Fibroblast of skin of scalp (primary cell): ENCODE measurements at places on chromosomes 7 and 10.

- DNase-seq: no peak
Measured at GRCh38 chr10:4176500-4177281, 391.7 kb upstream of the KLF6 start.

GRCh38 chr7:7709291-7709690 is 9.1 kb downstream of the RPA3 start:
- DNase-seq: no peak

DNA sequence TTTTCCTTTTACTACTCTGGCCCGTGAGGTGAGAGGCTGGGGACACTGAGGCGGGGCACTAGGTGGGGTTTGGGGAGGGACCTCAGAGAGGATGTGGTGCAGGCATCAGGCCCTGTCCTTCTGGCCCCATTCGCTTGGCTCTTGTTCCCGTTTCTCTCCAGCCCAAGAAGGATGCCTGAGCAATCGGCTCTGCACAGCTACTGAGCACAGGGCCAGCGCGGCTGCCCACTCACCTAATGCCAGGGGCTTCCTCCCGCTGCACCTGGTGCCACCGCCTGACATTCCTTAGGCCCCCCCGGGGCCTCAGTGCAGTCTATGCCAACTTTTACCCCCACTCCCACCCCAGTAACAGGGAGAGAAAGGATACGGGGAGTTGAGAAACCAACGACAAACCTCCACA is 12.5 kb downstream of the EMX2 start:
- DNase-seq: no peak

GRCh38 chr7:40571796-40572195 is 437.0 kb downstream of the SUGCT start:
- DNase-seq: peak; percentile 94

GRCh38 chr7:150923196-150923595 is 54.9 kb downstream of the KCNH2 start:
- DNase-seq: no peak

DNA sequence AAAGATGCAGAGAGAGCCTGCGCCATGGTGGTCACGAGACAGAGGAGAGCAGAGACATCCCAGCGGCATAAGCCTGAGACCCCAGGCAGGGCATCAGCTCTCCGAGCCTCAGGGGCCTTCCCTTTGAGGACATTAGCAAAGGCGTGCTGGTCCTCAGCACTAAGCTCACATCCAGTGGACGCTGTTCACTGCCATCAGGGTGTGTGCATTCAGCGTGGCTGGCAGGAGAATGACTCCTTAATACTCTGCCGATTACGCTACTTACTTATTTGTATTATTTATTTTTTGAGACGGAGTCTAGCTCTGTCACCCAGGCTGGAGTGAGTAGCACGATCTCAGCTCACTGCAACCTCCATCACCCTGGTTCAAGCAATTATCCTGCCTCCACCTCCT is 290.2 kb downstream of the KLF6 start:
- no peak for DNase-seq

- DNase-seq: no peak
Measured at GRCh38 chr10:80474941-80475340, 20.8 kb downstream of the TSPAN14 start.

DNA sequence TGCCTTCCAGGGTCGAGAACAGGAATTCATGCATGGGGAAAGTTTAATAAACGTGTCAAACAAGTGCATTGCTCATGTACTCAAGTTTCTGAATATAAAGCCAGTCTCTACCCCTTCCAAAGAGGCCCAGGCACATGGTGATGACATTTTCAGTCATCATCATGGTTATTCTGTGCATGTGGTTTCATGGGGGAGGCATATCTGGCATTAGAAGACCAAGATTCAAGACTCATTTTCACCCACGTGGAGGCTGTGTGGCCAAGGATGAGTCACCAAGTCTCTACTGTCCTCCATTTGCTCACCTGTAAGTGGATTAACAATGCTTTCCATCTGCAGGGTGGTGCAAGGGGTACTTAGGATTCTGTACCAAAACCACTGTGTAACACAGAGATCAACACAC is 34.0 kb upstream of the CNPY1 start:
- DNase-seq: no peak

DNA sequence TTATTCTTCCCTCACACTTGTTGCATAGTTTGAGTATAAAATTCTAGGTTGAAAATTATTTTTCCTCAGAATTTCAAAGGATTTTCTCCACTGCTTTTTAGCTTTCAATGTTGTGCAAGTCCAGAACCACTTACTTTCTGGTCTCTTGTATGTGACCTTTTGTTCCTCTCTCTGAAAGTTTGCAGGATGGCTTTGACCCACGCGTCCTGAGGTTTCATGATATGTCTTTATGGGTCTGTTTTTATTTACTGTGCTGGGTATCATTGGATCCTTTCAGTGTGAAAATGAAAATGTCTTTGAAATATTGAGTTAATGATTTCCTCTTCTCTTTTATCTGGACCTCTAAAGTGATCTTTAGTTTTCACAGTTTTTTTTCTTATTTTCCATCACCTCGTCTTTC is 38.5 kb downstream of the C1GALT1 start:
- no peak for DNase-seq

DNA sequence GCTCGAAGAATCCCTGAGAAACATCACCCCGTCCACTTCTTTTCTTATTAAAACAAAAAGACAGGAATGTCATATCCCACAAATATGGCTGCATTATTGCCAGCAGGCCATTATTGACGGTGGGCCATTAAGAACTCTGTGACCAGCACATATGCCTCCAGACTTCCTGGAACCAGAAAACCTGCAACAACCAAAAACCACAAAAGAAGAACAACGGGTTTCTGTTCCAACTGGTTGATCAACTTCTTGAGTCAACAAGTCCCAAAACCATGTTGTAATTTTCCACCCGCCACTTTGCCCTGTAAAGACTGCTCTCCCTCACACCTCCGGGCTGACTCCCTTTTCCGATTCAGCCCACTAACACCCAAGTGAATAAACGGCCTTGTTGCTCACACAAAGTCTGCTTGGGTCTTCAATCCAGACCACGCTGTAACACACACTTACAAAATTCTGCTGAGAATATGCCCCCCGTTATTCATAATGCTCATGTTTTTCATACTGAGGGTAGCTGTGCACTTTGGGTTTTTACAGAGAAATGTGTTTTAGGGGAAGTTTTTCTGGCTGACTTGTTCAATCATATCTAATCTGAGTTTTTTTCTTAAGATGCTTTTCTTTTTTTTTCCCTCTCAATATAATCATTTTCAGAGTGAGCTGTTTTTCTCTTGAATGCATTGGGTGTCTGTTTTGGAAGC is 20.7 kb downstream of the ZNF107 start:
- DNase-seq: no peak

DNA sequence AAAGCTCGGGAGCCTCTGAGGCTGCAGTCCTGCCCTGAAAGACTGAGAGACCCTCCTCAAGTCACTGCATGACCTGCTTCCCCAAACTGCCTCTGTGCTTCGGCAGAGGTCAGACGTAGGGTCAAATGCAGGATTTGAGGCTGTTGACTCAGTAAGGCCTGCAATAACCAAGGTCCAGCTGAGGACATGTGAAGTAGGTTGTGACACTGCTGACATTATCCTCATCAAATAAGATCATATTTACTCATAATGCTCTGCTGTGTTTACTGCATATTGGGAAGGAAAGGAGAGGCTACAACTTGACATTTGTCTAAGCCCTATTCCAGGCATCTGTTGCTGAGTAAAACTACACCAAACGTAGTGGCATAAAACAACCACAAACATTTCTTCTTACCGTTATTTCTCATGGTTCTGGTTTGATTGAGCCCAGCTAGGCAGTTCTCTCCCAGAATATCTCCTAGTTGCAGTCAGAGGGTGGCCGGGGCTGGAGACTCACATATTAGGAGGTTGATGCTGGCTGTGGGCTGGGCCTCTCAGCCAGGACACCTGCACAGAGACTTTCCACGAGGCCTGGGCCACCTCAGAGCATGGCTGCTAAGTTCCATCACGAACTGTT is 122.1 kb upstream of the STK17A start:
- DNase-seq: no peak

GRCh38 chr10:12834116-12834665 is 167.3 kb downstream of the CCDC3 start:
- DNase-seq: no peak

DNA sequence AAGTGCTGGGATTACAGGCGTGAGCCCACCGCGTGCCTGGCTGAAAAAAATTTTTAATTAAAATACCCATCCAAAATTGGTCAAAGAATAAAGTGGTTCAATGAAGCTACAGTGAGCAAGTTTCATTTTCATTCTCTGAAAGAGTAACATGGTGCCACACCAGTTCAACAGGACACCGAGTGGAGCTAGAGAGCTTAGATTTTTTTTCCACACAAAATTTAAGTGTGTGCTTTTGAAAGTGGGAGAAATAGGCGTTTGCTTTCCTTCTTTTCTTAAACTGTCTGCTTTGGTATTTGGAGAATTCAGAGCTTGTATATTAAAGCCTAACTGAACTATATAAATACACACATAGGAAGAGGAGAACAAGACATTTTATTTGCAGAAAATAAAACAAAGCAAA is 43.4 kb downstream of the BPGM start:
- peak; percentile 88 for DNase-seq

- no peak for DNase-seq
Measured at GRCh38 chr10:33355274-33355673, 20.8 kb upstream of the NRP1 start.

DNA sequence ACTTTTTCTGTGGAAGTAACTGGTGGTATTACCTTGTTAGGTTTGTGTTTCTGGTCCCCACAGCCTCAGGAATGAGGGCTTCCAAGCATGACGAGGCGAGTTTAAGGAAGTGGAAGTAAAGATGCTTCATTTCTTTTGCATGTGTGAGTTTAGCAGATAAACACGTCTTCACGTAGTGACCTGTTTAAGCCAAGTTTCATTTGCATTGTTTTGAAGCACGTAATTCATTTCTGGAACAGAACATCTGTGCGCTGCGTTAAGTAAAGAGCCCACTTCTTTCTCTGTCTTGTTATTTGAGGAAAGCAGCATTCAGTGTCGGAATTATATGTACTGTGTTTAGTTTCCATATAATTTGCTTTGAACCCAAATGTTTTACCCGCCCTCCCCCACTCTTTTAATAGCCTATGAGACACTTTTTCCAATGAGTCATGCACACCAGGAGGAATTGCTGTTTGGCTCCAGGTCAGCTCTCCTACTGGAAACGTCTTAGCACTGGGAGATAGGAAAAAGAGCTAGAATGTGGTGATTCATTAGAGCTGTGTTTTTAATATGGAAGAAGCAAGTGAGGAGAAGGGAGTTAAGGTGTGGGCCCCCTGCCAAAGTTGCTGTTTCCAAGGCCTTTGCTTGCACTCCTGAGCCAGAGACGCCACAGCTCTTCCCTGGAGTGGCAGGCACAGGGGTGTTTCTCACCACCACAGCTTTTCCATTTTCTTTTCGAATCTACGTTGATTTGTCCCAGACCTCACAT is 36.7 kb downstream of the BTBD16 start:
- peak; percentile 98 for DNase-seq

DNA sequence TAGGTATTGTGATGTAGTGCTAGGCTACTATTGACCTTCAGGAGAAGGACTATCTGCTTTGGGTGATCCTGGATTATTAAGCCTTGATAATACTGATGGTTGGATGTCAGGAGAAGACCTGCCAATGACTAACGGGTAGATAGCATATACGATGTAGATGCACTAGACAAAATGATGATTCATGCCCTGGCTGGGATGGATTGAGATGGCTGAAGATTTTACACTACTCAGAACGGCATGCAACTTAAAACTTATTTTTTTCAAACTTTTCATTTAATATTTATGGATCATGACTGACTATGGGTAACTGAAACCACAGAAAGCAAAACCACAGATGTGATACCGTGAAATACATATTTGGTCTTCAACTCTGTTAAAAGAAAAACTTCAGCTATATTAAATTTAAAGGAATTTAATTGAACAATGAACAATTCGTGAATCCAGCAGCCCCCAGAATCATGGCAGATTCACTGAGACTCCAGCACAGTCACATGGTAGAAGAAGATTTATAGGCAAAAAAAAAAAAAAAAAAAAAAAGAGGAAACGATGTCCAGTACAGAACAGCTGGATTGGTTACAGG is 124.6 kb upstream of the CDK13 start:
- DNase-seq: peak; percentile 6

DNA sequence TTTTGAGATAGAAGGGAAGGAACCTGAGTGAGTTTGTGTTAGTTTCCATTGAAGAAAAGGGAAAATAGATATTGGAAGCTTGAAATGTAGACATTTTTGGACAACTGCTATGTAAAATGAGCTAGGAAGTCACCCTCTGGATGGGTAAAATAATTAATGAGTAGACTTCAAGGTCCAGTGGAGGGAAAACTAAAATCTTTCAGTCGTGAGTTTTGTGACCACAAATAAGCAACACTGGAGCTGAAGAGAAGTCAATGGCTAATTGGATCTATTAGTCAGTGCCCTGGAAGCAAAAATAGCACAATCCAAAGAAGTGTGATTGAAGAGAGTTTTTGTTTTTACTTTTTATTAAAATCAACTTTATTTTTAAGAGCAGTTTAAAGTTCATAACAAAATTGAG is 123.4 kb downstream of the MYO3A start:
- DNase-seq: no peak

GRCh38 chr10:117216611-117217195 is 19.4 kb downstream of the KCNK18 start:
- peak; percentile 64 for DNase-seq

- no peak for DNase-seq
Measured at GRCh38 chr10:77626266-77626935, 11.2 kb downstream of the KCNMA1 start.

GRCh38 chr7:69012149-69012548 is 586.1 kb upstream of the AUTS2 start:
- DNase-seq: no peak

GRCh38 chr7:68067845-68068244 is 1071.2 kb downstream of the TYW1 start:
- DNase-seq: no peak

DNA sequence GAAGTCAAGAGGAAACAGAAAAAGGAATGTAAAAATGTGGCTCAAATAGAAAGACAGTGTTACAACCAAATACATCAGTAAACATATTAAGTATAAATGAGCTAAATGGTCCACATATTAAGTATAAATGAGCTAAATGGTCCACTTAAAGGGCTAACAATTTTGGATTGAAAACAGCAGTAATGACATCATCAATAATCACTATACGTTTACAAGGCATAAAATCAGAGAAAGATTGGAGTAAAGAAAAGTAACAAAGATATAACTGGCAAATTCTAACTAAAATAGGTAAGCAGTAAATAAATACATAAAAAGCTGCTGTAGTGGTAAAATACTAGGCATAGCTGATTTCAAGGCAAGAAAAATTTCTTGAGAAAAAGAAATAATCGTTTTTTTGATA is 1298.4 kb upstream of the CELF2 start:
- DNase-seq: no peak
